ENCODE measurements at places on chromosomes 11 and 22.

DNA sequence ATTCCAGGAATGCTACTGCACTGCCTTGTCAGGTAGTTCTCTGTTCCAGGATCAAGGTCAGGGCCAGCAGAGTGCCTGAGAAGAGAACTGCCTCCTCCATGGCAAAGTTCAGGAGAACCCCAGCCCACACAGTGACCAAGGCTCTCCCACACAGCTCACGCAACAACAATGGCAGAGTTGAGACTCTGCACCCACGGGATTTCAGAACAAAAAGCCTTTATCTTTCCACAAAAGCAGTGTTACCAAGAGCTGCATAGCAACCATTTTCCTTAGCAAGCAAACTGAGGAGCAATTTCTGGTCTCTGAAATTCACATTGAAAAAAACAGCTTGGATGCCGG is 11.1 kb downstream of the PLAAT3 start:
- no peak for DNase-seq

DNA sequence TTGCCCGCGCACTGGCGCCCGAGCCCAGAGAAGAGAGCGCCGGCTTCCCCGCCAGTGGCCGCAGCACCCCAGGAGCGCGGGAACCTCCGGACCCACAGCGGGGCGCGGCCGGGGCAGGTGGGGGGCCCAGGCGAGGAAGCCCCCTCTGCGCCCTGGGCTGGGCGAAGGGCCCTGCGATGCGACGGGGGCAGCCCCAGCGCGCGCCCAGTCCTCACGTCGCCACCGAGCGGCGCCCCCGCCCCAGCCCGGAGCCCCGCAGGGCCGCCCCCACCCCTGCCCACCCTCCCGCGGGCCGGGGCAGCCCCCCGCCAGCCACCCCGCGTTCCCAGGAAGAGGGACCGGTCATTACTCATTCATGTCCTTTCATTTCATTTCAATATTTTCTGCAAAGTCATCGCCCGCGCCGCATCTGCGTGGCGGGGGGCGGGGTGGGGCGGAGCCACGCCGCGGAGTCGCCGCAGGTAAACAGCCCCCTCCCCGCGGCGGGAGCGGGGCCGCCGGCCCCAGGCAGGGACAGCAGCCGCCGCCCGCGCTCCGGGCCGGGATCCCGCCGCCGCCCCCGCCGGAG is 673 bp upstream of the PANX2 start:
- no peak for DNase-seq

GRCh38 chr22:46480396-46480795 is 57.0 kb downstream of the CELSR1 start:
- no peak for DNase-seq

GRCh38 chr22:38258895-38259294 is 13.9 kb downstream of the TMEM184B start:
- peak; percentile 88 for DNase-seq

DNA sequence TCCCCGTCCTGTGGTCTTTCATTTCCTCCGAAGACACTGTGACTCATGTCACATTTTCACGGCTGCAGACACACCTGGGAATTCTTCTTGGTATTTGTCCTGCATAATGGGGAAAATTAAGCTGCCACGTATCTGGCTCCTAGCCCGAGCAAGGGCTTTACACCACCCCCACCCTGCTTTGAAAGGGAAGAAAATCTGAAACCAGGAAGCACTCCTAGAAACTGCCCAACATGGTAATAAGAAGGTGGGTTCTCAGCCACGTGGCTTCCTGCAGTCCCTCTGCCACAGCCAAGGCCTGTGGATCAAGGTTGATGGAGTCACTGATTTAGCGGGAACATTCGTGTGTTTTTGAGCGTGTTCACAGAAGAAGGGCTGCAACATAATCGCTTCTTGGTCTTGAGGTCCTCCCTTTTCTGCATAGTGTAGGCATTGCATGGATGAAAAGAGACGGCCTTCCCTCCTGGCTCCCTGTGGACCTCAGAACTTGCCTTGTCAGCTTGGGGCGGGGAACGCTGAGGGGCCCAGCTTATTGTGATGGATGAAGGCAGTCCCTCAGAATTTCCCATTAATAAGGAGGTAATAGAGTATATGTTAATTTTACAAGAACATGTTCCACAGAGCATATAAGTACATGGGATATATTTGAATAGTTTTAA is 292.0 kb downstream of the NTM start:
- no peak for DNase-seq

DNA sequence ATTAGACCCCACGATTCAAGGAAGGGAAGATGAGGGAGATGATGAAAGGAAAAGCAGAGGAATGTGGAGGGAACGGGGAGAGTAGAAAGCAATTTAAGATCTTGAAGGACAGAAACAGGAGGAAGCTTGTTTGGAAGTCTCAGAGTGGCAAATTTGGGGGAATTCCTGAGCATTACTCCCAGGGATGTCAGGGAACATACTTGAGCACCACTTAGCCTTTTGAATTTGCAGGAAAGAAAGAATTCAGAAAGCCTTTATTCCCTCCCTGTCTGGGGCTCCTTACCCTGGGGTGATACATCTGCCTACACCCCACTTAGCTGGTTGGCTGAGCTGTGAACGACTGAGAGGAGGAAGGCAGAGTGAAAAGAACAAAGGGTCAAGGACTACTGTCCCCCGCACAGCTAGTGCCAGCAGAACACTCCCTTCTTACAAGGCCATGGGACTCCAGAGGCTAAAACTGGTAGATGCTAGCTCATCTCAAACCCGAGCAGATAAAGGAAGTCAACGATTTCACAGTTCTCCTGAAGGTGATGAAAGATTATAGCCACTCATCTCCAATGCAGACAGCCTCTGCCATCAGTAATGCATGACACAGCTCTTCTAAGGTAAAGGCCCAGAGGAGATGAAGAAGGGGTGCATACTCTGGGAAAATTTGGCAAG is 84.0 kb upstream of the AKIP1 start:
- DNase-seq: no peak

DNA sequence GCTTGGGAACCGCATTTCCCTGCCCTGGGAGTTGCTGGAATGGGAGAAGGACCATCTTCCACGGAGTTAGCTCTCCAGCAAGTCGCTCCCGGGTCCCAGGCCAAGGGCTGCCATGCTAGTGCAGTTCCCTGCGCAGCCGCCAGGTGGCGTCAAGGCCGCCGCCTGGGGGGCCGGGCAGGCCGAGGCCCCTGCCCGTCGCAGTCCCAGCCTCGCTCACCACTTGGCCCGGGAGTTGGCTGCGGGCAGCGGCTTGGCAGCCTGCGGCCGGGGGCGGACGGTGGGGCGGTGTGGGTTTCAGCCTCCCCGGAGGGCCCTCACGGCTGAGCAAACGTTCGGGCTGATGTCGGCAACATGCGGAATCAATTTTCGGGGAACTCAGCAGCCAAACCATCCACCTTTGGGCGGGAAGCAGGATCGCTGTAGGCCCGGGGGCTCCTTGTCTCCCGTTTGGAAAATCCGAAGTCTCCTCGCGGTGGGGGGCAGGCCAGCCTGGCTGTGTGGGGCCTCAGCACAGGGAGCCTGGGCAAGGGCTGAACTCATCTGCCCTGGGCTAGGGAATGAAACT is 415.1 kb downstream of the SOX6 start:
- peak; percentile 69 for DNase-seq

DNA sequence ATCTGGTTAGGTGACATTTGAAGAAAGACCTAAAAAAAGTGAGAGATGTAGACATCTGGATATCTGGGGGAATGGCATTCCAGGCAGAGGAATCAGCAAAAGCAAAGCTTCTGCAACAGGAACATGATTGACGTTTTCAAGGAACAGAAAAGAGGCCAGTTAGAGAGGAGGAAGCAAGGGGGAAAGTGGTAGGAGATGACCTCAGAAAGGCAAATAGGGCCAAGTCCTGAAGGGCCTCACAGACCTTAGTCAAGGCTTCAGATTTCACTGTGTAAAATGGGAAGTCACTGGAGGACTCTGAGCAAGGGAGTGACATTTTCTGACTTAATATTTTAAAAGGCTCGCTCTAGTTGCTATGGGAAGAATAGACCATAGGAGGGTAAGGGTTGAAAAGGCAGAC is 9.7 kb downstream of the DEUP1 start:
- no peak for DNase-seq

GRCh38 chr11:78224906-78225420 is 36.2 kb downstream of the USP35 start:
- peak; percentile 64 for DNase-seq

GRCh38 chr11:122863704-122864326 is 18.7 kb upstream of the JHY start:
- no peak for DNase-seq

GRCh38 chr11:58617976-58618557 is 4.4 kb upstream of the CNTF start:
- DNase-seq: no peak

DNA sequence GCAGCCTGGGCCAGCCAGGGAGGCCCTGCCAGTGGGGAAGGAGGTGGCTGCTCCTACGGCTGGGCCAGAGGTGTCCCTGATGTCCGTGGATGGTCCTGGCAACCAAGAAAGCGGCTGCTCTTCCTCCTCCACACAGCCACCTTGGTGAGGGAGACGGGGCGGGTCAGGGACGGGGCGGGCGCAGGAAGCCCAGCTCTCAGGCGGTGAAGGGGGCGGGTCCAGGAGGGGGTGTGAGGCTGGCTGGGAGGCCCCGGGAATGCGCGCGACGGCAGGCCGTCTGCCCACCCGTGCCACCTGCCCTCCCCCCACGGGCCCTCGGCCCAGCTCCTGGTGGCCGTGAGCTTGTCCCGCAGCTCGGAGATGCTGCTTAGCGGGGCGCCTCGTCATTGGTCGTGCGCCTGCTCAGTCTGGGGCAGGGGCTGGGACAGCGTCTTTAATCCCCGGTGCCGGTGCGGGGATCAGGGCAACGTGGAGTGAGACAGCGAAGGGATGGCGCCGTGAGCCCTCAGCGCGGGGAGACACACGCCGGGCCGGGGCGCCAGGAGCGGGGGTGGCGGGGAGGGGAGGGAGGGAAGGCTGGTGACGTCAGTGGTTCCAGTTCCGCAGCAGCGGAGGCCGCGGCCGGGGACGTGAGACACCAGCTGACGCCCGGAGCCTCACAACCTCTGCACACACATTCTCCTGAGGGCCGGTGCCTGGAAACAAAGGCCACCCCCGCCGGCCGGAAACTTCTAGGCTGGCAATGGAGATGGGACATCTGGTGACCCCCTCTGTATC is 6.7 kb upstream of the BRSK2 start:
- peak; percentile 84 for DNase-seq

GRCh38 chr11:58502004-58502403 is 5.9 kb downstream of the OR5B21 start:
- DNase-seq: no peak

GRCh38 chr22:37549704-37550059 is 10.6 kb upstream of the CDC42EP1 start:
- peak; percentile 88 for DNase-seq

GRCh38 chr11:36273110-36273509 is 16.1 kb downstream of the COMMD9 start:
- no peak for DNase-seq

GRCh38 chr11:76408171-76408965 is 27.2 kb downstream of the GVQW3 start:
- DNase-seq: no peak

- no peak for DNase-seq
Measured at GRCh38 chr11:58027341-58027740, 3.4 kb upstream of the OR6Q1 start.

DNA sequence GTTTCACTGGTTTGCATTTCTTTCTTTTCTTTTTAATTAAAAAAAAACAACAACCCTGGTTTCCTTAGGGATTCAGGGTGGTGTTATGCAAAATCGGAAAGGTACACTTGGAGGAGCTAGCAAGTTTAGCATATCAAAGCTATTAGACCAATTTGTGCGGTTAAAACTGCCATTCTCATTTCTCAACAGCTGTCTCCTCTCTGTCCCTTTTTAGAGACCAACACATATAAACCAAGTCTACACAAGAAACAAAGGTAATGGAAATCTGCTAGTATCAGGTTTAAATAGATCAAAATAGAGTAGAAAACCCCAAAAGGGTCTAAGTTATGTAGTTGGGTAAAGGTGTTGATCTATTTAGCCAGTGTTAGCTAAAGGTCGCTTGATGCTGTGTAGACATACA is 1.7 kb upstream of the SESN3 start:
- DNase-seq: no peak

DNA sequence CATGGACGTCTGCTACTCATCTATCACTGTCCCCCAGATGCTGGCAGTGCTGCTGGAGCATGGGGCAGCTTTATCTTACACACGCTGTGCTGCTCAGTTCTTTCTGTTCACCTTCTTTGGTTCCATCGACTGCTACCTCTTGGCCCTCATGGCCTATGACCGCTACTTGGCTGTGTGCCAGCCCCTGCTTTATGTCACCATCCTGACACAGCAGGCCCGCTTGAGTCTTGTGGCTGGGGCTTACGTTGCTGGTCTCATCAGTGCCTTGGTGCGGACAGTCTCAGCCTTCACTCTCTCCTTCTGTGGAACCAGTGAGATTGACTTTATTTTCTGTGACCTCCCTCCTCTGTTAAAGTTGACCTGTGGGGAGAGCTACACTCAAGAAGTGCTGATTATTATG is 9.2 kb upstream of the OR9Q2 start:
- DNase-seq: no peak

- no peak for DNase-seq
Measured at GRCh38 chr11:133547808-133548494, 15.7 kb upstream of the OPCML start.

DNA sequence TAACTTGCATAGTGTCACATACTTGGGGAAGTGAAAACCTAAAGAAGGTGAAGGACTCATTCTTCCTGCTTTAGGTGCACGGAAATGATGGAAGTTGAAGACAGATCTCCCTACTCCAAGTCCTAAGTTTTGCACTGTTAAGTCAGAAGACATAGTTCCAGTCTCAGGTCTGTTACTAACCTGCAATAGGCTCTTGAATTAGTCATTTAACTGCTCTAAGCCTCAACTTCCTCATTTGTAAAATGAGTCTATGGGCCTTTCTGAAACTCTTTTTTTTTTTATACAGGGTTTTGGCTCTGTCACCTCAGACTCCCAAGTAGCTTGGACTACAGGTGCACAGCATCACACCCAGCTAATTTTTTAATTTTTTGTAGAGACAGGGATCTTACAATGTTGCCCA is 30.8 kb upstream of the POU2AF1 start:
- DNase-seq: no peak

DNA sequence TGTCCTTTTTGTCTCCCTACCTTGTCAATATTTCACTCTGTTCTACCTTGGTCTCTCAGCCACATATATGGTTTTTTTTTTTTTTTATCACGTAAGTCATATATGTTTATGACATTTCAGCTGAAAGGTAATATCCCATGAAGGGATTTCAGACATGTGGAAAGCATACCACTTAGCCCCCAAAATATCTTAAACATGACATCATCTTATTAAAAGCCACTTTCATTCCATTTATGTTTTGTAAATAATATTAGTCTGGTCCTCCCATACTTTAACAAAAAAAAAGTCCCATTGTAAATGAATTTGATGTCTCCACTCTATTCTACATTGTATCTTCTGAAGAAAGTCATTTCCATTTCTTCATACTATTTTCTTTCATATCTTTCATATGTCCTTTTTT is 85.4 kb downstream of the CSTPP1 start:
- no peak for DNase-seq

DNA sequence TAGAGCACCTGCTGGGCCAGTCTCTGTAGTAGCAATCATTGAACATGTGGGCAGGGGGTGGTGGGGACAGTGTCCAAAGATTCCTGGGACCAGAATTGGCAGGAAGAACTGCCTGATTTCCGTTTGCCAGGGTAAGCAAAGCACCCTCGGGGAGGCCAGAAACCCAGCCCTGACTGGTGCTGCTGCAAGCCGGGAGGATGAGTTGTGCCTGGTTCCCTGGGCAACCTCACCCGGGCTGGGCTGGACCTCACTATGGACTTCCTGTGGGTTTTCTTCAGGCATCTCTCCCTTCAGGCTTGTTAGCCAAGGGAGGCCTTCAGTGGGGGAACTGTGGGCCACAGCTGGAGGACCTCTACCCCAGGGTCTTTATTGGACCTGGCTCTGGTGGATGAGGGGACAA is 8.0 kb upstream of the POU2F3 start:
- DNase-seq: no peak

- no peak for DNase-seq
Measured at GRCh38 chr11:766106-766935, 11.0 kb downstream of the GATD1 start.

Data from coronary artery (tissue), 2 donors.